ENCODE measurements at places on chromosomes 6 and 20.

DNA sequence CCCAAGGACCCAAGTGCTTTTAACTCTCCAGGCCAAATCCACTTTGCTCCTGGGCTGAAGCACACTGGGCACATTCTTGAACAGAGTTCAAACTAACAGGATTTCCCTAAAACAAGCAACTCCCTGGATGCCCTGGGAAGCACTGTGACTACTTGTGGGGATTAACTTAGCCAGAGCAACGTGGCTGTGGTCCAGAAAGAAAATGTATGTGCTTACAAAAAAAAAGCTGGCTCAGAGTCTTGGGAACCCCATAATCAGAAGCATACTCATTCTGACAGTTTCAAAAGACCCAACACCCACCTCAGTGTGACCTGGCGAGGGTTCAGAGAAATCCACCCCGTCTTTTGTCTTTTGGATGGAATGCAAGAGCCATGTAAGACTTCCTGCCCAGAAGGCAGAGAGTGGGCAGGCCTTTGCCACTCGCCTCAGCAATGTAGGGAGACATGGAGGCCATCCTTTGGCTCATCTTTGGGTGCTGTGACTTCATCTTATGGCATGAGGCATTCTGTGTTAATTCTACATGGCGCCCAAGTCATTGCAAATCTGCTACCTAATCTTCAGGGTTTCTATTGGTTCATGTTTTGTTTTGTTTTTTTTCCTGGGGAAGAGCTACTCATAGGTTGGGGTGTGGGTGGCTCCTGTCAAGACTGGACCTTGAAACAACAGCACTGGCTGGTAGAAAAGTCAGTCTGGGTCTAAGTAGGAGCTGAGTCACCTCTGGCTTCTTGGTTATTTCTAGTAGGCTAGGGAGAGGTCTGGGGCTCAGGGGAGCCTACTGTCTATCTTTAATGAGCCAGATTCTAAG is 248.6 kb upstream of the SUPT3H start:
- DNase-seq, result no peak

- no peak for DNase-seq
These were observed 1.7 kb downstream of the ULBP1 start for GRCh38 chr6:149965194-149966020.

DNA sequence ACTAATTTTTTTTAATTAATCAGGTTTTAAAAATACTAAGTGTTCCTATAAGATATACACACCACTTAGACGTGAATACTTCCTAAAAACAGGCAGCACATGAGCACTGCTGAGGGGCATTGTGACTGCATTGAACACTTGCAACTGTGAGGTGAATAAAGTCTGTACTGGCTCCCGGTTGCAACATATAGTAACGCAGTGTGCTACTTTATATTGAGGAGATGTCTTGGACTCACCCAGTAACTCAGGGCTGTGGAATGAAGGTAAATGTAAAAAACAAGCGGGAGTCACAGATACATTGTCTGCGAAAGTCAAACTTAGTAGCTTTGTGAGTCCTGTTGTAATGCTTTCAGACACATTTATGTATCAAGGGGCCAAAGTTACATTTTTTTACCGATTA is 17.0 kb upstream of the HLA-A start:
- DNase-seq, result no peak

DNA sequence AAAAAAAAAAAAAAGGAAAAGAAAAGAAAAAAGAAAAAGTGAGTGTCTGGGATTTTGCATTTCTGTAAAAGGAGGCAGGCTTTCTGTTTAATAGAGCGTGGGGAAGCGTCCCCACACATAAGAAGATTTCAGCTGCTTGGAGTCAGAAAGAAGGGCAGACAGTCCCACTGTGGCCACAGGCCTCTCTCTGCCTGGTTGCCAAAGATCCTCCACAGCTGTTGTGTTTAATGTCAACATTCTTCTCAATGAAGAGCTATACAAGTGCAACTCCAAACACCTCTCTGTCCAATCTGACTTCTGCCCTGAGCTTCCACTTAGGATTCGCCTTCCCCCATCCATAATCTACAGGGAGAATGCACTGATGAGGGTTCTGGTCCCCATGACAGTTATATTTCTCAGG is 64.3 kb upstream of the MLN start:
- no peak for DNase-seq

DNA sequence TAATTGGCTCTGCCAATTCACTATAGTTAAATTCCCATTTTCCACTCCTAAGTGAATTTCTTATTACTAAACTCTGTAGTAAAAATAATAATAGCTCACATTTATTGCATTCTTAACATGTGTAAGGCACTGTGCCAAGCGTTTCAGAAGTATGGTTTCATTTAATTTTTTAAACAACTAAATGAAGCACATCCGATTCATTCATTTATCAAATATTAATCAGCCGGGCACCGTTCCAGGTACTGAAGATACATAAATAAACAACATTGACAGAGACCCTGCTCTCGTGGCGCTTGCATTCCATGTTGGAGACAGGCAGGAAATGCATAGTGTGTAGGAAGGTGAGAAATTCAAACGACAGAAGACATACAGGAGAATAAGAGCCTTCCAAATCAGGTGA is 423.2 kb upstream of the JARID2 start:
- DNase-seq, result no peak

DNA sequence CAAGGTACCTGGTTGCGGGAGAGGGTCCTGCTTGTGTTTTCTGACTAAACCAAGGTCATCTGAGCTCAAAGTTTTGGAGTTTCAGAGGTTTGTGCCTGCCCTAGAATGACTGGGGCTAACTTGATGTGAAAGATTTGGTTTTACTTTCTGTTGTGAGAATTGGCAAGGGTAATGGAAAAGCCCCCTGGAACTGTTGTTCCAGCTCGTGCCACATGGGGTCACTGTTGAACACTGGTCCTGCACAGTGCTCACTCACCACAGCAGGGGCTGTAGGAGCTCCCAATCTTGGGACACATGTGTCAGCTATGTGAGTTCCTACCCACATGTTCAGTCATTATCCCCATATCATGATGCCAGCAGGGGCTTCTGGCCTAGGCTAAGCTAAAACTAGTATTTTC is 6.5 kb downstream of the TGM6 start:
- DNase-seq, result no peak

DNA sequence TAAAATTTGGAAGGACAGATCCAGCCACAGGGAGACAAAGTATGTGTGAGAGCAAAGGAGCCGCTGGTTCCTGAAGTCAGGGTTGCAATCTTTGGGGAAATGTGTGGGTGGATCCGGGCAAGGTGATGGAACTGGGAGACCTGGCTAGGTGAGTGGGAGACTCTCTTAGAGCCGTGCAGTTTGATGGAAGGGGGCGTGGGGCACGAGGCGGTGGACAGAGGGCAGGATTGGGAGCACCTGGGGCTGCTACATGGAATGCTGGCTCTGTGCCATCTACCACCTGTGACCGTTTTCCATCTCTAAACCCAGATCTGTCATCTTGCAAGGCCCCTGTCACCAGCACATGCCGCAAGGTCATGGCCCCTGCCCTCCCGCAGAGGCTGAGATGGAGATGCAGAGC is 268.4 kb downstream of the SMOC2 start:
- no peak for DNase-seq

DNA sequence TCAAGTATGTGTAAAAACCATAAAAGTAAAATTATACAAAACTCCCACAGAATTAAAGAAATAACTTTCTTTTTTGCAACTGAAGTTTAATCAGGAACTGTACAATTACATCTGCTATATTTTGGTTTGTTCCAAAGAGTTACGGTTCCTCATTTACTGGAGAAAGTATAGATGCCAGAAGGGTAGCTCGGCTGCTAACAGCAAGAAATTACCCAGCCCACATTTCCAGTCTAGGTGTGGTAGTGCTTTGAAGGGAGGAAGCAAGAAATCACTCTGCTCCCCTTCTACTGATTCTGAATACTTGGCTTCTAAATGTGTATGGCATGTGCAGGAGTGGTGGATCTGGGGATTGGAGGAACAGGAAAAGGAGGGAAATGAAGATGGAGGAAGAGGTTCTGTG is 441.3 kb downstream of the CDC5L start:
- DNase-seq, result no peak

- DNase-seq, result no peak
These were observed 100.3 kb downstream of the ZNF217 start for GRCh38 chr20:53493311-53493857.

DNA sequence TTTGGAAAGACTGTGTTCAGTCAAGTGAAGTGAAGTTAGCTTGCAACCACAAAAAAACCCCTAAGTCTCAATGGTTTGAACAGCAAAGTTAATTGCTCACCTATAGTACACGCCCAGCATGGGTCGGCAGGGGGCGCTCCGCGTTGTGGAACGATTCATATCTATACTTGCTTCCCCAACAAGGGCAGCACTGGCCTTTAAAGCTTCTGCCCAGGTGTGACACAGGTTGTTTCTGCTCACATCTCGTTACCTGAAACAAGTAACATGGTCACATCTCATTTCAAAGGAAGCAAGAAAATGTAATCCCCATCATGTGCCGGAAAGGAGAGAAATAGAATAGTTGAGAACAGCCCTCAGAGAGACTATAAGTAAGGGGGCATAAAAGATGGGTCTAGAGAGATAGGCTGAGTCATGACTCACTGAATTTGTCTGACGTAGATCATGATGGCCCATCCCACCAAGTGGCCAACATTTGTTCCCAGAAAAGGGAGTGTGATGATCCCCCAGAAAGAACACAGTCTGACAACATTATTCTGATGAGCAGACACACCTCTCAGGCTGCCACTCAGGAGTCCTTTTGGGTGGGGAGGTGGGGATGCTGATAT is 29.0 kb downstream of the HNF4A start:
- no peak for DNase-seq

GRCh38 chr20:23744817-23745216 is 5.9 kb downstream of the CST1 start:
- no peak for DNase-seq

DNA sequence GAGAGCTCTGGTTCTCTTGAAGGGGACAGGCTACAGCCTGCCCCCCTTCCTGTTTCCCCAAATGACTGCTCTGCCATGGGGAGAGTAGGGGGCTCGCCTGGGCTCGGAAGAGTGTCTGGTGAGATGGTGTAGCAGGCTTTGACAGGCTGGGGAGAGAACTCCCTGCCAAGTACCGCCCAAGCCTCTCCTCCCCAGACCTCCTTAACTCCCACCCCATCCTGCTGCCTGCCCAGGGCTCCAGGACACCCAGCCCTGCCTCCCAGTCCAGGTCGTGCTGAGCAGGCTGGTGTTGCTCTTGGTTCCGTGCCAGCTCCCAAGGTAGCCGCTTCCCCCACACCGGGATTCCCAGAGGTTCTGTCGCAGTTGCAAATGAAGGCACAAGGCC is 9.8 kb downstream of the VEGFA start:
- no peak for DNase-seq

DNA sequence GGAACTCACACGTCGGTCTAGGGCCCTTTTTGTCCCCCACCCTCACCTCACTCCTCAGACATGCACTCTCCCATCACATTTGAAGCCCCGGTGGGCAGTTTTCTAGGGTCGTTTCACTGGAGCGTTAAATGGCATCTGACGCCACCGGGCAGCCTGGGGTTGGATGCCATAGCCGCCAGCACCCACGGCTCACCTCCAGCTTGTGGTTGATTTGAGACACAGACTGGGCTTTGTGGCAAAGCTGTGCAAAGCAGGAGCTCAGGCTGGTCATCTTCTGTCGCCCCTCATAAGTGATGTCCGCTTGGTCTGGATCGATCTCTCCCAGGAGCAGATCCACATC is 530 bp downstream of the GOPC start:
- no peak for DNase-seq

DNA sequence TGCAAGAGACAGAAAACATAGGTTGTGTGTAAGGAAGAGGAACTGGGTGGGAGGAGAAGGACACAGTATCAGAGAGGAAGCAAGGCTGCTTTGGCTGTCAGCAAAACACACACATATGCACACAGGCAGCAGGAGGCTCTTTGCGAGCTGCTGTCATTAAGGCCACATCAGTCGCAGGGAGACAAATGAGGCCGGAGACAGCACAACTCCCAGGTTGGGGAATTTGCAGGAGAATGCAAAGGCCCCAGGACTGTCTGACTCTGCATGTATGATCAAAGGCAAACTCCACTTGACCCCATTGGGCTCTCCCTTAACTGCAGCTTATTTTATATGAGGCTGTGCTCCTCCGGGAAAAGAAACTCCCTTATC is 35.3 kb downstream of the METTL24 start:
- DNase-seq, result no peak

DNA sequence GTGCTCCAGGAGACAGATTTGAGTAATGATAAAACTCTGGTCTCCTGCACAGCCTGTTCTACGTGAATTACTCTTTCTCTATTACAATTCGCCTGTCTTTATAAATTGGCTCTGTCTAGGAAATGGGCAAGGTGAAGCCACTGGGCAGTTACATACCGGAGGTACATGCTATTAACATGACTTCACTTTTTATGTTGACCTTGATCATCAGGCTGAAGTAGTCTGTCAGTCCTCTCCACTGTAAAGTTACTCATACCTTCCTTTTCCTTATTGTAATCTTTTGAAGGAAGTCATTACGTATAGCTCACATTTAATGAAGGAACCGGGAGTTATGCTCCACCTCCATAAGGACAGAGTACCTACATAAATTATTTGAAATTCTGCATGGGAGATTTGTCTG is 19.9 kb upstream of the KHDC1 start:
- no peak for DNase-seq

DNA sequence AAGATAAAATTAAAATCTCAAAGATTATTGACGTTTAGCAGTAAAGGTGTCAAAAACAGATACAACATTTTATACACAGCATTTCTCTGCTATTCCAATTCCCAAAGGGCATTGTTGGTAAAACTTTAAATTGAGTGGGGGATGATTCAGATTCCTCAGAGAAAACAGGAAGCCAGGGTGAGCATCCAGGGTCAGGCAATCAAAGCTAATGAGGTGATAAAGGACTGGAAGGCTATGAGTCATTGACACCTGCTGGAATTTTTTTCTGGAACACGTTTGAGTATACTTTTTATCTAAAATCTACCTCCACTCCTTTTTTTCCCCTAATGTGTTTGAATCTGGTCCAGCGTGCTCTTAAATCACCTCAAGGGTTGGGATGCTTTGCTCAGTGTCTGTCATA is 52.2 kb downstream of the FKBP1C start:
- no peak for DNase-seq

DNA sequence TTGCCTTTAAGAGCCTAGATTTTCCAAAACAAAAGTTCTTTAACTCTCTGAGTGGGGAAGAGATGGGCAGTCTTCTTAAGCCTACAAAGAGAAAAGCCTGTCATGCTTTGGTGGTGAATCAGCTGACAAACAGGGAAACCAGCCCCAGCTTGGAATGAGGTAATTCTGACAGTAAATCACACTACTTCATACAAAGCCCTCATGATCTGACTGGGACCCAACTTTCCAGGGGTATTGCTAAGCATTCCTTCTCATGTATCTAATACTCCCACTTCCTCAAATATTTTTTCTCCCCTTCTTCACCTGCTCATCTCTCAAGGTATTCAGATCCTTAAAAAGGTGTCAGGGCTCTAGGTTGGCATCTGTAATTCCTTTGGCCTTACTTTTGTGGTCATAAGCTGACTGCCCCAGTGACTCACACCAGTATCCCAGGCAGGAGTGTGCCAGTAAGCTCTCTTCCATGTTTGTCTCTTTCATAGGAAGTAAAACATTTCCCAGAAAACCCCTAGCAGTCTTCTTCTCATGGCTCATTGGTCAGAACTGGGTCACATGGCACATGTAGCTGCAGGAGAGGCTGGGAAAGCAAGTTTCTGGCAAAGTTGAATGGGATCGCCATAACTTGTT is 15.0 kb upstream of the TBC1D22B start:
- DNase-seq, result no peak

GRCh38 chr6:35477551-35478179 is 9.5 kb downstream of the RPL10A start:
- DNase-seq, result no peak

- no peak for DNase-seq
These were observed 79.8 kb downstream of the TBC1D7 start for GRCh38 chr6:13248584-13248985.
